AG08396 (cell line): ENCODE measurements at places on chromosomes 7 and 10.

GRCh38 chr10:129960481-129961156 lies 3.5 kb downstream of the EBF3 start:
- no peak for DNase-seq

- DNase-seq, result no peak
Observed at GRCh38 chr7:139294951-139295575, 46.1 kb upstream of the FMC1 start.

GRCh38 chr7:127711872-127712271 lies 59.9 kb downstream of the SND1 start:
- DNase-seq, result no peak

- DNase-seq, result peak; percentile 98
Observed at GRCh38 chr7:100867040-100867775, at the start of gene TRIP6. TSS of gene TRIP6 (plus strand) at chr7:100867387. CDS start at chr7:100867498, 111 bp downstream.

GRCh38 chr10:89167915-89168314 lies 39.2 kb downstream of the CH25H start:
- DNase-seq, result no peak

DNA sequence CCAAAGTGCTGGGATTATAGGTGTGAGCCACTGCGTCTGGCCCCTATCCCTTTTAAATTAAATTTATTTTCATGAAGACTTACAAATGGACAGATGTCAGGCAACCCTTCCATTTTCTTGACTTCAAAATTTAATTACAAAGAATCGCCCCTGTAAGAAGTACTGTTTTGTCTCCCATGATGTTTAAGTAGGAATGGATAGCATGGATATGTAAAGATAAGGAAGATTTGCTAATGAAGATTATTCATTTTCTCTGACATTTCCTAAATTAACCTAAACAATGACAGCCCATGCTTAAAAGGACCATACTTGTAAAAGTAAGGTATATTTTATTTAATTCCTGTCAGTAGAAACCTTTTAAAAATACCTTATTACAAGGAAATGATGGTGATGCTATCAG lies 552.9 kb downstream of the GFRA1 start:
- DNase-seq, result no peak

- DNase-seq, result no peak
Observed at GRCh38 chr7:95605275-95605674, 9.0 kb upstream of the PDK4 start.

DNA sequence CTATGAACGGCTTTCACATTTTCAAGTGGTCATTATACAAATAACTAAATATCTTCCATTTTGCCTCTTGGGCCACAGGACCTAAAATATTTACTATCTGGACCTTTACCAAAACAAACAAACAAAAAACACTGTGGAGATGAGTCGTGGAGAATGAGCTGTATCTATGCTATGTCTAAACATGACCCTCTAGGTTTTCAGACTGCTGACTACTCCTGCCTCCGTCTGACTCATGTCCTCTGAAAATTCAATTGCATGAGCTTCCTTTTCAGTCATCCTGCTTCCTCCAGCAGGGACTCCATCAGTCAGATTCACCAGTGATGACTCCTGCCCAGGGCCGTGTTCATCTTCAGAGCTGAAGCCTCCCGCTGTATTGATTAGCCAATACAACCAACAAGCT lies 96.8 kb downstream of the COL28A1 start:
- peak; percentile 78 for DNase-seq

DNA sequence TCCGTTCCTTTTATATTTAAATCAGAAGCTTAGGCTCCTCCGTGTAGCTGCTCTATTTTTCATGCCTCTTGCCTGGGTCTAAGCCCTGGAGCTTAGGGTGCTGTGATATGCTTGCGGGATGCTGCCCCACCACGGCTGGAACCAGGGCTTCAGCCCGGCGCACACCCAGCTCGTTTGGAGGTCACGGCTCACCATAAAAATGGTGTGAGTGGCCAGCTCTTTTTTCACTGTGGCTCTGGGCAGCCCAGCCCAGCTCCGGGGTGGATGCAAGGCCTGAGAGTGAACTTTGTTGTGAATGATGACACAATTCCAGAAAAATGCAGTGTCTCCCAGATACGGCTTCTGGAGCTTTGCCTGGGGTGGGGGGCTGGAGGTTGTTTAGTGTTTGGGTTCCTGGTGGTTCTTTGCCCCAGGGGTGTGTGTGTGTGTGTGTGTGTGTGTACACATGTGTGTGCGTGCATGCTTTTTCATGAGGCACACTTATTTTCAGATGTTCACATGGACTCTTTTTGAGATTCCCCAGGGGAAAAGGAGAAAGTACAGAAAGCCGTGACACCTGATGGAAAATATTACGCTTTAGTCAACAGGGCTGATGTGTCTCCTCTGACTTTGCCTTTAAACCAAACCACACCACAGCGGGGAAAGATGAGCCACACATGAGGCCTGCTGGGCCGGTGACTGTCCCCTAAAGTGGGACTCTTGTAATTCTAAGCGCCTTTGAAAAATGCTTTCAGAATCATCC lies 46.2 kb downstream of the GRK5 start:
- peak; percentile 87 for DNase-seq

GRCh38 chr10:113360870-113361269 lies 192.0 kb upstream of the HABP2 start:
- DNase-seq, result no peak

- DNase-seq, result no peak
Observed at GRCh38 chr10:49093922-49094321, 21.4 kb downstream of the VSTM4 start.

- no peak for DNase-seq
Observed at GRCh38 chr7:130995252-130996081, 261.5 kb upstream of the KLF14 start.

DNA sequence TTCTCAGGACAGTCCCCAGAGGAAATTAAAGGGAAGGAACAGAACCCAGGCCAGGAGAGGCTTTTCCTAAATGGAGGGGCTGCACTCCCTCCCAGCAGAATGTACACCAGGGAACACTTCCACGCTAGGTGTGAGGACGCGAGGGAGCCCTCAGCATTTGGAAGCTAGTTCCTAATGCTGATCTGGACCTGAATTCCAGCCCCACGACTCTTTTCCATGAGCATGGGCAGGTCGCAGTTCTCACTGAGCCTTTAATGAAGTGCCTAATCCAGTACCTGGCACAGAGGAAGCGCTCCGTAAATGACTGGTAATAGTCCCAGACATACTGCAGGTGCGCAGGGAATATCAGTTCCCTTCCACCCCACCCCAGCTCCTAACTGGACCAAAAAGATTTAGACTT lies 1.1 kb downstream of the ALOX5 start:
- no peak for DNase-seq

GRCh38 chr10:105585171-105585570 lies 944.1 kb downstream of the SORCS3 start:
- DNase-seq, result no peak

DNA sequence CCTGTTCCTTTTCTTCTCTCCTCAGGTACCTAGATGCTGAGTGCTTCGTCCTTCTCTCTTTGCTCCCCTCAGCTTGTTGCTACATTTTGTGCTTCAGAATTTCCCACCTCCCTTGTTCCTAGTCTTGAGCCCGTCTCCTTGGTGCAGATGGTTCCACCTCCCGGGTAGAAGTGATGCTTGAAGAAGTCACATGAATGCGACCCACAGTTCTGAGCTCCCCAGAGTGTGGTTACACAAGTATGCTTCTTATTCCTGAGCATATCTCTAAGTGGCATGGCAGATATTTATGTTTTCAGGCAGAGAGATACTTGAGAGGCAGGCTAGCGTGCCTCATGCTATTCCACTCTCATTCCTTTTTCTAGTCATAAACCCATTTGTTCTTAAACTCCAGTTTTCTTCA lies 34.0 kb downstream of the INPP5F start:
- no peak for DNase-seq

DNA sequence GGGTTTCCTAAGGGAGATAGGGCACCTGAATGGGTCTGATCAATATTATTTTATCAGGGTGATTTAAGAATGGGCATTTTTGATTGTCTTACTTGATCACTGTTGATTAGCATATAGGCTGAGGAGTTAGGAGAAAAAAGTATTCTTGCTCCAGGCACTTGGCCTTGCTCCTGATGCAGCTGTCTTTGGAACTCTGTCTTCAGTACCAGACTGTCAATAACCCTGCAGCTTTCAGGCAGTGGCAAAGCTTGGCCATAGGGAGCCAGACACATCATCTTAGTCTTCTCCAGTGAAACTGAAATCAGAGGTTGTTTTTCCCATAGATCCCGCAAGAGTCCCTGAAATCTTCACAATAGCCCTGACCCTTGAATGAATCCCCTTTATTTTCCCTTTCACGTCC lies 47.2 kb downstream of the EXOC4 start:
- DNase-seq, result no peak

DNA sequence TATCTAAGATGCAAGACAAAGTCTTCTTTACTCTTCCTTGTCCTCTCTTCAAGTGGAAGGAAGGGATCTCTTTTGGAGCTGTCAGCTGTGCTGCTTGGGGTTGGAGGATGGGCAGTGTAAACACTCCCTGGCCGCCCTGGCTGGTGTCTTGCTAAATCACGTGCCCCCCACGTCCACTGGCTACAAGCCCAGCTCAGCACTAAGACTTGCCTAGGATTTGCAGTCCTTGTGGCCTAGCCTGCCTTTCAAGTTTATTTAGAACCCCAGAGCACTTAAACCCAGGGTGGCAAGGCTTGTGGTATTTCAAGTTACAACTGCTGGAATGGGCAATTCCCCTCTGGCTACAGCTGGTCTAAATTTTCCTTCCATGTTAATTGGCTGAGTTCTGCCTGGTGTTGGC lies 272.4 kb upstream of the MYO3A start:
- no peak for DNase-seq

DNA sequence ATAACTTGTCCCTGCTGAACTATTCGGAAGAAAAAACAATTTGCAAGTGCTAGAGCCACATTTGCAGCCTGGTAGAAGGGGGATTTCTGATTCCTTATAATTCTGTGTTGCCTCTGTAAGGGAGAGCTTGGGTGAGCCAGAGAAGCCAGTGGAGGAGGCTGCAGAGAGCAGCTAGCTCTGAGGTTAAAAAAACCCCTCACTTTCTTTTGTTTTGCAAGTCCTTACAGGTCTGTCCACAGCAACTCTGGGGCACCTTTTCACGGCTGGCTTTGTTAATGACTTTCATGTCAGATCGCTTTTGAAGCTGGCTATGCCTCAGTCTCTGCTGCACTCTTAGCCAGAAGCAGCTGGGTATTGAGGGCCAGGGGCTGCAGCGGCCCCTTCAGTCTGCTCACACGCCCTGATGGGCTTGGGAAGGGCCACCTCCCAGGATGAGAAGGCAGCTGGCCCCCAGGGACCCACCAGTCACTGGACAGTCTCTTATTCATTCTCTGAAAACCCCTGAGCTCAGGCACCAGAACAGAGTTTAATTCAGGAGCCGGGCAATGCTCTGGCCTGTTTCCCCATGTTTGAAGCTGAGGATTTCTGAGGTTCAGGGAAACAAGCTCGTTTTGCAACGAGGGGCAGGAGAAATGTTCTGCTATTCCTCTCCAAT lies 30.9 kb downstream of the TRIM8 start:
- DNase-seq, result peak; percentile 13

DNA sequence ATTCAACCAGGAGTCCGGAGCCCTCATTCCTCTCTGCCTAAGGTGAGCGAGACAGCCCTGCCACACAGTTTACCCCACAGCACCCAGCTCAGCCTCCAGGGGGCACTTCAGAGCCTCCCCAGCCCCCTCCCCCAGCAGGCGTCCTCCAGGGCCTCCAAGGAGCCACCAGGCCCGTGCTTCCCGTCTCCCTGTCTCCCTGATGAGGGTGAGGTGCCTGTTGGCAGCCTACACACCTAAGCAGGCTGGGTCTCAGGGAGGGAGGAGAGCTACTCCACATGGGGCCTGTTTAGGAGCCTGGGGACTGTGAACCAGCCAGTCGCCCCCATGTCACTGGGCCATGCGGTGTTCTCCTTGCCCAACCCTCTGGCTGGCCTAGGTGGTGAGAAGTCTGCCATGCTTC lies 28.9 kb upstream of the TRIM8 start:
- DNase-seq, result no peak
